Astrocyte (in vitro differentiated cells and primary cell): ENCODE measurements at places on chromosomes 11 and 22. TPM values are rescaled to one million over a fixed set of nuclear protein-coding genes. Genes with fewer than 3 reads are reported as not detected.

DNA sequence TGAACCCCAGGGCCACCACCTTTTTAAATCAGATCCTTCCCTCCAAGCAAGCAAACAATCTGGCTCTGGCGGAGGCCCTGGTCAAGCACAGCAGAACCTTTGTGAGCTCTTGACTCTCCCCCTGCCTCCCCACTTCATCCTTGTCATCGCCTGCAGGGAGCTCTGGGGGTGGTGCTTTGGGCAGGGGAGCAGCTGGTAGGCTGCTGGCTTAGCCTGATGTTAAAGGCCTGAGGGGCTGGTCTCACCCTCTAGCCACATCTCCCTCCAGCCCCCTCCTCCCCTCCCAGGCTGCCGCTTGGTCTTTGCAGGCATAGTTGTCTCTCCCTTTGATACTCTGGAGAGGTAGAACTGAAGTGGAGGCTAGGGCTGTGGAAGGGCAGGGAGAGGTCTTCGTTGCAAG is 50.9 kb downstream of the THAP12 start:
- DNase-seq: no peak
- H3K4me1 ChIP-seq: no peaks in the 10 kb centered on the region
- H3K36me3 ChIP-seq: no peaks in the 10 kb centered on the region
- no peak overlapping the region for H3K4me3 ChIP-seq

Gene TSGA10IP
- not detected in 2 replicates for total RNA-seq

DNA sequence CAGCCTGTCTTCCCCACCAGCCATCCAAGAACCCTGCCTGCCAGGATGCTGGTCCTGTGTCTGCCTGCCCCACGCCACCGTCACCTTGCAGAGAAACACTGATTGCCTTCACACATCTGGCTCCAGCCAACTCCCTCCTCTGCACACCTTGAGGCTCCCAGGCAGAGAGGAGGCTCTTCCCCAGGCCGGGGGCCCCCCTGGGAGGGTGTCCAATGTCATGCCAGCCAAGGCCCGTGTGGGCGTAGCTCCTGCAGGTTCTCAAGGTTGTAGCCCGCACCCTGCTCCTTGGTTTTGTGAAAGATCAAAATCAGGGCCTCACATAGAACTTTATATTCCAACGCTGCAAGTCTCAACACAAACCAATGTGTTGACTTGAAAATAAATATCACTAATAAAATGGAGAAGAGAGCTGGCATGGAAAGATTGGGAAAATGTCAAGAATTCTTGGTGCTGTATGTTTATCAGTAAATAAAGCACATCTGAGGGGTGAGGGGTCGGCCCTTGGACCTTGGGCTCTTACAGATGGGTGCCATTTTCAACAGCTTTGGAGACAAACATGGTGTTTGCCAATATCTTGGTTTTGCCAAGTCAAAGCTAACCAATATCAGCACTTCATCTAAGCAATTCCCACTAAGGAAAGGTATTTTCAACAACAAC is 6.7 kb upstream of the PPARA start:
- H3K27ac ChIP-seq: no peak overlapping the region
- no peaks in the 10 kb centered on the region for H3K4me1 ChIP-seq
- H3K27me3 ChIP-seq: peaks cover 13% of the 10 kb centered on the region
- H3K36me3 ChIP-seq: no peaks in the 10 kb centered on the region
- no peak for DNase-seq

GRCh38 chr11:34438529-34439507 is at the start of gene CAT:
Gene CAT, plus strand, starts transcription at chr11:34438934. Its CDS starts 80 bp downstream, at chr11:34439014.
- no peaks in the 10 kb centered on the region for H3K36me3 ChIP-seq
- peak; percentile 94 for DNase-seq
- peak within 1 kb of the TSS; percentile 79 for H3K4me3 ChIP-seq
- peak within 1 kb of the TSS; percentile 73 for H3K27ac ChIP-seq

DNA sequence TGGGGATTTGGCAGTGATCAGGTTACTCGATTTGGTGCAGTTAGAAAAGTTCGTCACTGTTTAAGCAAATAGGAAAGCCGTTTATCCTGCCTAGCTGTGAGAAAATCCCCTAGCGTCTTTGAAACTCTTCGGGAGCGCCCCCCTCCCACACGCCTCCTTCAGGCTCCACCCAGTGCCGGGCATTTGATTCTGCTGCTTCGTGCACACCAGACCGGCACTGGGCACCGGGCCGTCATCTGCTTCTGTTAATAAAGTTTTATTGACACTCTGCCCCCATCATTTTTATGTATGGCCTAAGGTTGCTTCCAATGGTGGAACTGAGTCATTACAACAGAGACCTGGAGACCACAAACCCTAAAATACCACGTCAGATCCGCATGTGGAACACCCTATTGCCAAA is 50.9 kb downstream of the IGF2 start:
- DNase-seq: no peak
- H3K27ac ChIP-seq: no peak overlapping the region
- no peaks in the 10 kb centered on the region for H3K36me3 ChIP-seq
- H3K27me3 ChIP-seq: no peaks in the 10 kb centered on the region
- H3K4me1 ChIP-seq: peaks cover 3% of the 10 kb centered on the region

DNA sequence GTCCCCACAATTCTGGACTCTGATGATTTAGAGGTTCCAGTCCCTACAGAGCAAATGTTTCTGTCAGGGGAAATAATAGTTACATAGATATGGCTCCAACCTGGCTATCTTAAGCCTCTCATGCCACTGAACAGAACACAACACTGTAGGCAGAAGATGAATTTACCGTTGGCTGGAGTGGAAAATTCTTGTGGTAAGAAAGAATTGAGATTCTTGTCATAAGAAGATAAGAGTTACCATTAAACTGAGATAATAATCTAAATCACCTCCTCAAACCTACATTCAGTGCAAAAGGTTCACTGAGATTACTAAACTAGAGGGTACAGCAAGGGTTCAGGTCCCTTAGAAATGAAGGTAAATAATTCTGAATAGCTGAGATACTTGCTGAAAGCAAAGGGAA is 10.1 kb upstream of the NAALAD2 start:
- no peaks in the 10 kb centered on the region for H3K4me1 ChIP-seq
- peak; percentile 37 for DNase-seq
- no peaks in the 10 kb centered on the region for H3K27me3 ChIP-seq
- H3K36me3 ChIP-seq: no peaks in the 10 kb centered on the region

GRCh38 chr22:30876915-30877553 is 91.5 kb downstream of the MORC2 start:
- DNase-seq: peak; percentile 48
- no peaks in the 10 kb centered on the region for H3K27me3 ChIP-seq
- no peak overlapping the region for H3K27ac ChIP-seq
- no peak overlapping the region for H3K4me3 ChIP-seq

- H3K4me3 ChIP-seq: no peak overlapping the region
- DNase-seq: peak; percentile 20
- no peak overlapping the region for H3K27ac ChIP-seq
Observed at GRCh38 chr11:92841719-92842118, 127.7 kb upstream of the MTNR1B start.

DNA sequence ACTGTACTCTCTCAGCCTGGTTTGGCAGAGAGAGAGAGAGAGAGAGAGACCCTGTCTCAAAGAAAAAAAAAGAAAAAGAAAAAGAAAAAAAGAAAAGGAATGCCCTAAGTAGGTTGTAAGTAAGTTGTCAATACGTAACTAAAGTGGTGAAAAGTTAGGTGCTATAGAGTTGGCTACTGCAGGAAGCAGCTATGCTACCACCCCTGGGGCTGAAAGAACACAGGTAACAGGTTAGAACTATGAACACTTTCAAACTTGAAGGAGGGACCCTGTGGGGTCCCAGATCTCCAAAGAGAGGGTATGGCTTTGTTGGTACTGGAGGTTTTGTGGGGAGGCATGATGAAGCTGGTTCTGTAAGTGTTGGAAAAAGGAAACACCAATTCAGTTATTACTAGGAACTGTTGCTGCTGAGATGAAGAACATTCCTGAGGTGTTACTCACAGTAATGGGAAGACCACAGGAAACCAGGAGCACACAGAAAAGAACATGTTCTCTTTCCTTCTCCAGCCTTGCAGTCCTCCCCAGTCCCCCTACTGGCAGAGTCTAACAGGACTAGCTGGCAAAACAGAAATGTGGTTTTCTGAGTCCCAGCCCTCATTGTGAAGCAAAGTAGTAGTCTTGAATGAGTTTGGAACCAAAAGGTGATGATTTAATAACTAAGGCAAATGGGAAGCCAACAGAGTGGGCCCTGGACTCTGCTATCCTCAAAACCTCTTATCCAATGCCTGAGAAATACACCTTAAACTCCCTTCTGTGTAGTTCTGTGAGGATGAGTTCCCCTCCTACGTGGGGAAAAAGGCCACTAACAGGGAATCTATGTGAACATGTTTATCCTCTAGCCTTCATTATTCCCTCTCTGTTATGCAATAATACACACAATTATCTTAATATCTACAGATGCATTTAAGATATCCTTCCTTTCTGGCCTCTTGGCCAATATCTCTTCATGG is 427.0 kb upstream of the DDI1 start:
- H3K4me1 ChIP-seq: peaks cover 12% of the 10 kb centered on the region
- no peaks in the 10 kb centered on the region for H3K36me3 ChIP-seq
- no peak overlapping the region for H3K4me3 ChIP-seq
- H3K27ac ChIP-seq: peak overlapping the region; percentile 71
- peak; percentile 97 for DNase-seq

DNA sequence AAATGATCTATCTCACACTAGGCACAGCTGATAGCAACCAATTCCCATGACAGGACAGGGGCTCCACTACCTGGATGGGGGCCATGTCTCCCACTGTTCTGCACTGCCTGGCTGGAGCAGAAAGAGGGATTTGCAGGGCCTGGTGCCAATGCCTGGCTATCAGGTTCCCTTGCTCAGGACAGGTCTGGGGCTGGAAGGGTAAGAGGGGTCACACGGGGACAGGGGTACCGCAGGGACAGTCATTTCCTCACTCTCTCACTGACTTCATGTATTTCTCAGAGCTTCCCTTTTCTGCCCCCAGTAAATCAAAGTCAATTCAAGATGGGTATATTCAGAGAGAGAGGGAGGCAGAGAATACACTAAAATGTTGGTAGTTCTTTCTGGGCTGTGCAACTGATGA is 119.1 kb upstream of the CSNK2A3 start:
- H3K27ac ChIP-seq: no peak overlapping the region
- no peaks in the 10 kb centered on the region for H3K36me3 ChIP-seq
- H3K27me3 ChIP-seq: no peaks in the 10 kb centered on the region
- DNase-seq: no peak

- H3K4me3 ChIP-seq: no peak overlapping the region
- peaks cover 29% of the 10 kb centered on the region for H3K4me1 ChIP-seq
- peaks cover 5% of the 10 kb centered on the region for H3K36me3 ChIP-seq
- DNase-seq: no peak
- H3K27me3 ChIP-seq: no peaks in the 10 kb centered on the region
Observed at GRCh38 chr11:122714484-122714883, 59.0 kb downstream of the UBASH3B start.

Gene GAB2
- 10.5 and 18.2 TPM in 2 replicates for total RNA-seq

DNA sequence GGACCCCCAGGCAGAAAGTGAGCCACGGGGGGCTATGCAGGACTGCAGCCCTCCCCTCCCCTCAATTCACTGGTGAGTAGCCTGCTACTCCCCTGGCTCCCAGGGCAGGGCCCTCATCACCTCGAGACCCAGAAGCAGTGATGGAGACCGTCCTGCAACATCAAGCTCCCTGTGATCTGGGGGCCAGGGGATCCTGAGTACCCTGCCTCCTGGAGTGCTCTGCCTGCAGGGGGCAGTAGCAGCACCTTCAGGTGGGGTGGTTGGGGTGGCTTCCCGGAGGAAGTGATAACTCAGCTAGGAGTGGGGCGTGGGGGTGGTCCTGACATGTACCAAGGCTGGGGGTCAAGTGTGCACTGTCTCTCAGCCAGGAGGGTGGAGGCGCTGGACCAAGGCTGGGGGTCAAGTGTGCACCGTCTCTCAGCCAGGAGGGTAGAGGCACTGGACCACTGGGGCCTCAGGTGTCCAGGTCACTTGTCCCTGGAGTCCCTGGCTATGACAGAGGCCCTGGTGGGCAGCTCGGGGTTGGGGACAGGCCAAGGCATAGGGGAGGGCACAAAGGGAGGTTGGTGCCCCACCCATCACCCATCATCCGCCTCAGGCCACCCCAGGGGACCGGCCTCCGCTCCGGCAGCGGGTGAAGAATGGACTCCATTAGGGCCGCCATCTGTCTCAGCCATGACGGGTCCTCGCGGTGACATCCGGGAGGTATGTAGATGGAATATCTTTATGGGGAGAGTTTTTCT is 9.4 kb downstream of the RTN4R start:
- no peaks in the 10 kb centered on the region for H3K27me3 ChIP-seq
- H3K27ac ChIP-seq: no peak overlapping the region
- no peak overlapping the region for H3K4me3 ChIP-seq
- no peaks in the 10 kb centered on the region for H3K4me1 ChIP-seq
- H3K36me3 ChIP-seq: no peaks in the 10 kb centered on the region

DNA sequence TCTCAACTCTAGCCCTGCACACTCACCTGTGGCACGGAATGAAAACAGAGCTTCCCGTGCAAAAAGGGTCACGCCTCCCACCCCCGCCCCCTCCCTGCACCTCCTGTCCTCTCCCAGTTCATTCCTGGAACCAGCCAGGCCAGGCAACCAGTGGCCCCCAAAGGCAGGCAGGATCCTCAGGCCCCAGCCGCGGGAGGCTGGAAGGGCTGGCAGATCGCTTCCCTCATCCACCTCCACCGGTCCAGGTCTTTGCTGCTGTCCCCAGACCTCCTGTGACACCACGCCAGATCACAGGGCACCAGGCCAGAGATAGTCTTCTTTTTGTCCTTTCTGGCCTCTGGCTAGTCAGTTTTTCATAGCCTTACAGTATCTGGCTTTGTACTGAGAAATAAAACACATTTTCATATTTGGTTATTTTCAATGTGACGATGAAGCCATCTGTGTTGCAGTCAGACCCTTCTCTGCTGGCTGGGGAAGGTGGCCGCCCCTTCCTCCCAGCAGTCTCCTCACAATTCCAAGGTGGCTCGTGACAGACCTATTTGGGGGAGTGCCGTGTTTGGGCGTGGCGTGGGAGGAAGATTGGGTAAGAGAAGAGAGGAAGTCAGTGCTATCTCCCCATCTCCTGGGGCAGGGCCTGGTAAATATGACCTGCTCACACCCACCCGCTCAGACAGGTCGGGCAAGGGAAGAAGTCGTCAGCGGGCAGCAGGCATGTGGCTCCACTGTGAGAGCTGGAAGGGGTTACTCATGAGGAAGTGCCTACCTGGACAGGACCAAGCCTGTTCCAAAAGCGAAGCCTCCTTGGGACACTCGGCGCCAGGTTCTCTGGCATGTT is 9.1 kb downstream of the SSH3 start:
- H3K27me3 ChIP-seq: no peaks in the 10 kb centered on the region
- H3K36me3 ChIP-seq: no peaks in the 10 kb centered on the region
- H3K4me3 ChIP-seq: no peak overlapping the region
- no peak for DNase-seq
- no peak overlapping the region for H3K27ac ChIP-seq
- no peaks in the 10 kb centered on the region for H3K4me1 ChIP-seq

DNA sequence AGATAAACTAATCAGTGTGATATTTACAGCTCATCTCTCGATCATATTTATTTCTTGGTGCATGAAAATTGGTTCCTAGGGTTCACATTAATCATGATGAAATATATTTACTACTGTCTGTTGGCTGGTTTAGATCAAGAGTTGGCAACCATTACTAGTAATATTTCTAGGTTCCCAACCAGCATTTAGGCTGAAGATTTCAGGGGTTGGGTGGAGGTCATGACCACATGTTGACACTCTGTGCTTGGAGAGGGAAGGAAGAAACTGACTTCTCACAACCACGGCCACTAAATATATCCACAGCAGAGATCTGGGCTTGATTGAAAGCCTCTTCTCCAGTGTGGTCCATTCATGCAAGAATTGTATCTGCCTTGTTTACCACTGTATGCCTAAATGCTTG is 87.9 kb downstream of the ALX4 start:
- no peaks in the 10 kb centered on the region for H3K27me3 ChIP-seq
- no peak overlapping the region for H3K4me3 ChIP-seq
- peaks cover 5% of the 10 kb centered on the region for H3K4me1 ChIP-seq
- no peak for DNase-seq
- no peak overlapping the region for H3K27ac ChIP-seq
